ENCODE measurements at places on chromosomes 5 and 9. TPM values are rescaled to one million over a fixed set of nuclear protein-coding genes. Genes with fewer than 3 reads are reported as not detected.

GRCh38 chr5:175629261-175629660 lies 28.6 kb upstream of the HRH2 start:
- DNase-seq: no peak

- DNase-seq: no peak
Measured at GRCh38 chr5:122435761-122436160, 123.7 kb downstream of the SNCAIP start.

SLC34A3 gene
- total RNA-seq: not detected

DNA sequence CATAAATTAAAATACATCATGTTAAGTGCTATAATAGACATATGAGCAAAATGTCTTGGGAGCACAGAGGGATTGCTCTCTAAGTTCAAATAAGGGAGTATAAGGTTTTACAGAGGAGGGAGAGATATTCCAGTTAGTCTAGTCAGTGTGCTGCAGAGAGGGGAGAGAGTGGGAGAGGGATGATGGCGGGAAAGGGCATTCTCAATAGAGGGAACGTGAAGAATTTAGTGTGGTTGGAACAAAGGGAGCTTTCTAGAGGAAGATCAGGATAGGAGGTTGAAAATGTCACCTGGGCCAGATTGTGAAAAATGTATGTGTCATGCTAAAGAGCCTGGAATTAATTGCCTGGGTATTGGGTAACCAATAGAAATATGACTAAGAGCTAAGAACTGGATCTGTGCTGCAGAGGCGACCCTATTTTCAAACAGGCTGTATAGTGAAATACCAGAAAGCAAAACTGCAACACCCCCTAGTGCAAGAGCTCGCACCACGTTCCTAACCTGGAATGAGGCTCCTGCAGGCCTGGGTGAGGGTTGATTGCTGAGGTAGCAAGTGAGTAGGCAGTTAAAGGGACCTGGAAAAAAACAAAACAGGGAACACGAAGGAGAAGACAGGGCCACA lies 791.8 kb upstream of the C9orf72 start:
- peak; percentile 29 for DNase-seq

GRCh38 chr5:77210091-77210963 lies at the start of gene PDE8B:
Gene PDE8B, plus strand, starts transcription at chr5:77210680. Its CDS starts 246 bp downstream, at chr5:77210926.
- peak; percentile 51 for DNase-seq

DNA sequence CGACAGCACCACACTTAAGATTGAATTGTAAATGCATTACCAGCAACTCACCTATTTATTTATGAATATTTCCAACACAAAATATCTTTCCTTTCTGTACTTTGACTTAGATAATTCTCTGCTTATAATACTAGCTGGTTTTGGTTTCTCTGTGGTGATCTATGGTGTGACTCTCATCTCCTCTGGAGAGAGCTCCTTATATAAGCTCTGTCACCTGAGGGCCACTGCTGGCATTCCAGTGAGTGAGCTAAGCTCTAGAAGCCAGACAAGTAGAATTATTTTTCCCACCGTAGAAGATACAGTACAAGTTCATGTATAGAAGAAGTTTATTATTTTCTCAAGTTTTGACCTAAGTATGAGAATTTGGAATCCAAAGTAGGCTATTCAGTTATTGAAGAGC lies 111.5 kb downstream of the CDC42SE2 start:
- DNase-seq: no peak

RNF183 gene
- total RNA-seq: 1.4 TPM

GRCh38 chr9:76868897-76869296 lies 37.0 kb downstream of the PRUNE2 start:
- no peak for DNase-seq

GRCh38 chr5:170329524-170329923 lies 31.9 kb upstream of the LCP2 start:
- DNase-seq: no peak

PCDHB10 gene
- 10.4 TPM for total RNA-seq

Data from dorsolateral prefrontal cortex (tissue), 122 donors.